Stimulated activated CD4-positive, alpha-beta T cell treated with anti-CD3 and anti-CD28 coated beads, TNF-alpha, amount 100 ng/mL, for 24 hours (primary cell): ENCODE measurements at places on chromosomes 6 and 20.

GRCh38 chr6:43865932-43866645, 96.1 kb downstream of the VEGFA start:
- DNase-seq: no peak

DNA sequence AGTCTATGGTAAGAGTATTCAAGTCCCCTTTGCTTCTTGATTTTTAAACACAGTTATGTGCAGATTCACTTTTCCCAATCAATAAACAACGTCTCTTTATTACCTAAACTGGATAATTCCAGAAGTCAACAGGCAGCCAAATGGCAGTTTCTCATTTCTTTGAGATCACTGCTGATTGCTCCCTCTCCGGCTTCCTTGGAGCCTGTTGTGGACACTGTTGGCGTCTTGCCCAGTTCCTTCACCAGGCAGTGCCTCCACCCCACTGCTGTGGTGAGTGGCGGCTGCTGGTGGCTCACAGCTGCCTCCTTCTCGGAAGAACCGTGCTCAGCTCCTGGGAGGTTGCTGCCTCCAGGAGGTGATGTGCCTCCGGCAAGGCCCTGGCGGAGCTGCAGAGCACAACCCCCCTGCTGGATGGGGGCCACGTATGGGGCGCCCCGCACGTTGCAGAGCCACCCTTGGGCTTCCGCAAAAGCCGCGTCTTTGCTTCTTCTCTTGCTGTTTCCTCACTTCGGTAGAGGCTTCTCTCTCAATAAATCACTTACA, 105.1 kb upstream of the CNKSR3 start:
- no peak for DNase-seq

DNA sequence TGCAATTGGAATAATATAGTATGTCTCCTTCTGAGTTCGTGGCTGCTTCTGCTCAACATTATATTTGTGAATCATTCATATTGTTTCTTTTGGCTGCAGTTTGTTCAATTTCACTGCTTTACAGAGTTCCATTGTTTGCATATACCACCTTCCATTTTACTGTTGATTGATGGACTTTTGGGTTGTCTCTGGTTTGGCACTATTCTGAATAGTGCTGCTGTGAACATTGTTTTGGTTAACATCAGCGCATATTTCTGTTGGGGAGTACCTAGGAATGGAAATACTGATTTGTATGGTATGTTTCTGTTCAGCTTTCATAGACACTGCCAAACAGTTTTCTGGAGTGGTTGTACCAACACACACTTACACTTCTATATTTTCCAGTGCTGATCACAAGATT, 46.9 kb downstream of the UST start:
- no peak for DNase-seq

DNA sequence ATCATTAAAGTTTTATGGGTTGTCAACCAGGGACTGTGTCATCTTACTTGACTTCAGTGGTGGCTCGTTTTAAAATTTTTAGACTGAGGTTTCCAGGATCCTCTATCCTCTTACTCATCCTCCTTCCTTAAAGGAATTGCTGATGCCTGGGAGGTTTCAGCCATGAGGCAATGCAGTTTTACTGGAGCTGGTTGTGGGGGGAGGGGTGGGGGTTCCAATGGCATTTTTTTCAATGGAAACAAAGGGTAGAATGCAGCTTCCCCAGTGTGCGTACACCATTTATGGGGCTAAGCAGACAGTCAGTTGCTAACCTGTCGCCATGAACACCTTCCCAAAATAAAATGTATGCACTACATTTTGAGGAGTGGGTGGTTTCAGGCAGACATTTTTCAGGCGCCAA, 88.0 kb downstream of the METTL24 start:
- DNase-seq: no peak

- DNase-seq: no peak
Observed at GRCh38 chr20:699342-699741, 23.7 kb upstream of the SCRT2 start.

DNA sequence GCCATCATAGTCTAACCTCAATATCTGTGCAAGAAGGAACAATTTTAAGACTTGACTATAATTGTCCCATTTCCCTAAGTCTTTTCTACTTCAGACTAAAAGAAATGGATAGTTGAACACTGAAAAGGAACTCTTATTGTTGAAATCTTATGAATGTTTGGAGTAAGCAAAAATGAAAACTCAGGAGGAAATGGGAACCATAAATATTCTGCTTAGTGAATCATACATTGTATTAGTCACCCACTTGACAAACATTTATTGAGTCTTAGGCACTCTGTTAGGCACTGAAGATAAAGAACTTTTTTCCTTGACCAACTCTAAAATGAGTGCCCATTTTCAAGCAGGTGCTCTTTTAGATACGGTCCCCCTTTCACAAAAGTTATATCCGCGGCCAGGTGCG, 8.7 kb downstream of the CCDC170 start:
- DNase-seq: no peak
